Esophagus squamous epithelium (tissue), 5 donors: ENCODE measurements at places on chromosomes 7 and 10.

DNA sequence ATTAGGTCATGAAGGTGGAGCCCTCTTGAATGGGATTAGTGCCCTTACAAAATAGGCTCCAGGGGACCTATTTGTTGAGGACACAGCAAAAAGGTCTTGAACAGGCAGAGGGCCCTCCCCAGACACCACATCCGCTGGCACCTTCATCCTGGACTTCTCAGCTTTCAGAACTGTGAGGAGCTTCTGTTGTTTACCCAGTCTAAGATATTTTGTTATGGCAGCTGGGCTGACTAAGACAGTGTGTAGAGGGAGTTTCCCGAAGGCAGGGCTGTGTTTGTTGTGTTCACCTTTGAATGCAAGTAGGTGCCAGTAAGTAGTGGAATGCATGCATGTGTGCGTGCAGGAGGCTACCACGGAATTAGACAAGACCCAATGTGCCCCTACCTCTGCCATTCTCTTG, 106.7 kb downstream of the PTPRE start:
- no peak for DNase-seq

GRCh38 chr10:129706523-129706922, 239.5 kb downstream of the MGMT start:
- no peak for DNase-seq

DNA sequence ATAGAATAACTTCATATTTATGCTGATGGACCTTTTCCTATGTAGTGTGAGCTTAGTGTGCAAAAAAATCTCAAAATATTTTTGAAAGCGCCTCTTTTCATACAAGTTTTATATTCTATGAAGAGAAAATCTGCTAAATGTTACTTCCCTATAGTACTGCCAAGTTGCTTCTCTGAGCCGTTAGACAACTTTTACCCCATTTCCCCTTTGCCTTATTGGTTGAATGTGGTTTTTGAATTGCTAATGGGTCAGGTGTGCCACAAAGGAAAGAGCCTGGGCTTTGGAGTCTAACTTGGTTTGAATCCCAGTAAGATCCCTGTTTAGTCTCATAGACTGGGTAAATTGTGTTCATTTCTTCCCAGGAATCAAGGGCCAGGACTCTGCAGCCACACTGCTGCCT, 261.5 kb downstream of the SNX10 start:
- DNase-seq: no peak

GRCh38 chr7:81317741-81318140, 398.9 kb upstream of the SEMA3C start:
- DNase-seq: no peak

DNA sequence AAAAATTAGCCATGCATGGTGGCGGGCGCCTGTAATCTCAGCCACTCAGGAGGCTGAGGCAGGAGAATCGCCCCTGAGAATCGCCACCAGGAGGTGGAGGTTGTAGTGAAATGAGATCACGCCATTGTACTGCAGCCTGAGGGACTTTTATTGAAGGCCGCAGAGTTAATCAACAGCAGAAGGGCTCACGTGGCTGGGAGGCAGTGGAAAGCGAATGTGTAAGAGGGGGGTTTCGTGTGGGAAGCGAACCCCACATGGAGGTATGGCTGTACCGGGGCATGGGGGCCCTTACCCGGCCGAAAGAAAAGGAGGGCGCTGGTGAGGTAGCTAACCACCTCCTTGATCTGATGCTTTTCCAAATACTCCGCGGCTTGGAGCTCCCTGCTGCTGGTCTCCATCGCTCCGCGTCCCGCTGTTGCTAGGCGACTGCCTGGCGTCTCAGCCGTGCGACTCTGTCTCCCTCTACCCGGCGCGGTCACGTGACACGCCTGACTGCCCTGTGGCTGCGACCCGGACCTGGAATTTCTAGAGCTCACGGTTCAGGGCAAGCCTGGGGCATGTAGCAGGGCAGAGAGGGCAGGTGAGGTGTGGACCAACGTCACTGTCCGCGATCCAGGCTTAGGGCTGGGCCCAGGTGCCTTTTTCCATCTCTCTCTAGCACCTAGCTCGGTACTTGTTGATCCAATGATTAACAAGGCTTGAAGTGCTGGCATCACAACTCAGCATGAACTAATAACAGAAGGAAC, at the start of gene EFCAB10:
EFCAB10 (minus strand) TSS at position 428 of the 746 bp plus-strand sequence; CDS start at position 398, 30 bp downstream.
- DNase-seq: no peak

DNA sequence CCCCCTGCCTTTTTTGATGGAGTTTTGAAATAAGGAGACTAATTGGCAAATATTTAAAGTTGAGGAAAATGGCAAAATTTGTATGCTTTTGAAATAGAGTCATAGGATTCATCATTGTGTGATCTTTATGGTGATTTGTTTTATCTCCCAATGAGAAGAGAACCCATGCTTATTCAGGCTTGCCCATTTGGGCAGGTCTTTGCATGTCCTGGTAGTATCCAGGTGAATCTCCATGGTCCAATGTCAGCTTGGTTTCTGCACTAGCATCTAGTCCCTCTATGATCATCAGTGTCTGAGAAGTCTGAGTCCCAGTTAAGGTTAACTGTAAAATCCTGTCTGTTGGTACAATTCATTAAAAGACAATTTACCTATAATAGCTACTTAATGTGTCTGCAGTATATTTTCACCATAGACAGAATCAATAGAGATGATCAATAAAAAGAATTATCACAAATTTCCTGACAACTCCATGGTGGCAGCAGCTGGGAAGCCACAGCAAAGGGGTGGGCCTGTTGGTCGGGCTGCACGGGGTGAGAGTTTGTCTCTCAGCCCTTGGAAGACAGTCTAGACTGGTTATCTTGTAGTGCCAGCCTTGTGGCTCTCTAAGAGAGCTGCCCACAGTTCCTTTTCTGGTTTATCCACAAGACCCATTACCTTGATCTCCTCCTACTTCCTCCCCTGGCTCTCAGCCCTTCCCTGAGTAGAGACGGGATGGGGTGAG, 22.2 kb upstream of the BMPER start:
- no peak for DNase-seq

- no peak for DNase-seq
Measured at GRCh38 chr7:129902788-129903422, 49.9 kb downstream of the UBE2H start.

DNA sequence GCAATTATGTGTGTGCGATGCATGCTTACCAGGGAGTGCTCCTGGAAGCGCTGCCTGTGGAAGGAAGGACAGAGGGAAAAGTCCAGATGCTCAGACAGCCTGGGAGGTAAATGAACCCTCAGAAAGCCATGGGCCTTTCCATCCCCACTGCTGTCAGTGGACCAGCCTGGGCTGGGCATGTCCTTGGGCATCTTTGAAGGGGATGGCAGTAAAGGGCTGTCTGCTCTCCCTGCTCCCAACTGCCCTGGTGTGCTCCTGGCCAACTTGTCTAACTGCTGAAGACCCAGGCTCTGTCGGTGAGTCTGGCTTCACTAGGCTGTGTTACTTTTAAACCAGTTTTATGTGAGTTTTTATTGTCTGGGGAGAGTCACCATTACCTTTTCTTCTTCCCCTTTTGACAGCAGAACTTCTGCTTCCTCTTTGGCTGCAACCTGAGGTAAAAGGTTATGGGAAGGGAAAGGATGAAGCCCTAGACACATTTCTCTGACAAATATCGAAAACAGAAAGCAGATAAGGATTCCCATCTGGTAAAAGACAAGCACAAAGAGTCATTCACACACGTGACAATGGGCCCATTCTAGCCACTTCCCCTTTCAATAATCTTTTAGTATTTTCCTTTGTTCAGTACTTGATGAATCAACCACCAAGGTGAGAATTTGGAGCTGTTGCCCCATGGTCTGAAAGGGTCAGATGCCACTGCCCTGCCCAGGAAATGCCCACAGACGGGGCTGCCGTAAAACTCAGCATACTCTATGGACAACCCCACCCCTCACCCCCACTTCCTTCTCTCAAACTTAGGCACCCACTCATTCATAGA, 27.6 kb upstream of the PIK3AP1 start:
- DNase-seq: no peak

DNA sequence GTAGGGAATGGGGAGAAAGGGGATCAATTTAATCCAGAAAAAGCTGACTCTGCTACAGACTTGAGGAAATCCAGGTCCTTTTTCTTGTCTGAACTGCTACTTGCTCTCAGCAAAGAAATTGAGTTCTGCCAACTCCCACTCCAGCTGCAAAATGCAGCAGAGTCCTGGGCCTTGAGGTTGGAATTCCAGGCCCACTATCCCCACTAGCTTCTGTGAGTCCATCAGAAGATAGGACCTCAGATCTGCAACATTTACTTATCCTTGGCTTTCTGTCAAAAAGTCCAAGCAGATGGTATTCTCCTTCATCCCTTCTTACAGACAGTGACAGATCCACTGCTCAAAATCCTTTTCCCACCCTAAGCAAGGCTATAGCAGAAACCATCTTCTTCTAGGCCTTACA, 219.2 kb downstream of the ARHGAP12 start:
- DNase-seq: no peak

DNA sequence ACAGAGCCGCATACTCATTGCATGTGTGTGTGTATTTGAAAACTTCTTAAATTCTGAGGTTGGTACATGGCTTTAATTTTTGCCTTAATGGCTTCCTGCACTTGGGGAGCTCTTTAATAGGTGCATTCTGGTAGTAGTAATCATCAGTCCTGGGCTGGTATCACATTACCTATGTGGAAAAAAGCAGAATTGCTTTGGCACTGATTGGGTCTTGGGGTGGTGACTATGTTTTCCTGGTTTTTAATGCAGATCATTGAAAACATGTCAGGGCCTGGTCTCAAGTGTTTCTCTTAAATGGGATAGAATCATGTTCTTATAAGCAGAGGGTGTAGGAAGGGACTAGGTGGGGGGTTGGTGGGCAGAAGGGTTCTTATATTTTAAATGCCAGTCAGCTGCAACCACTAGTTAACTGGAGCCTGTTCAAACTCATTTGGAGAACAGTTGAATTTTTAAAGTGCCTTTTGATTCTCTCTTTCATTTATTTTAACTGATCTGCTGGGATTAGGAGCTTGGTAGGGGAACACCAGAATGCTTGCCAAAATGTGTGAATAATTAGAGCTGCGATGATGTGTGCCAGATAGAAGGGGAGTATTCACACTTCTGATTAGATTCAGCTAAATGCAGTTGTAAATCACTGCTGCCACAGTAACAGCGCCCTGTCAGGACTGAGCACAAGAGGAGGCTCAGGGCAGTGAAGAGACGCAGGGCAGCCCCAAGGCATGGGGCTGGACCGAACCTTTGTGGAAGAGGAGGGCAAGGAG, 633.5 kb upstream of the GALNT17 start:
- no peak for DNase-seq

DNA sequence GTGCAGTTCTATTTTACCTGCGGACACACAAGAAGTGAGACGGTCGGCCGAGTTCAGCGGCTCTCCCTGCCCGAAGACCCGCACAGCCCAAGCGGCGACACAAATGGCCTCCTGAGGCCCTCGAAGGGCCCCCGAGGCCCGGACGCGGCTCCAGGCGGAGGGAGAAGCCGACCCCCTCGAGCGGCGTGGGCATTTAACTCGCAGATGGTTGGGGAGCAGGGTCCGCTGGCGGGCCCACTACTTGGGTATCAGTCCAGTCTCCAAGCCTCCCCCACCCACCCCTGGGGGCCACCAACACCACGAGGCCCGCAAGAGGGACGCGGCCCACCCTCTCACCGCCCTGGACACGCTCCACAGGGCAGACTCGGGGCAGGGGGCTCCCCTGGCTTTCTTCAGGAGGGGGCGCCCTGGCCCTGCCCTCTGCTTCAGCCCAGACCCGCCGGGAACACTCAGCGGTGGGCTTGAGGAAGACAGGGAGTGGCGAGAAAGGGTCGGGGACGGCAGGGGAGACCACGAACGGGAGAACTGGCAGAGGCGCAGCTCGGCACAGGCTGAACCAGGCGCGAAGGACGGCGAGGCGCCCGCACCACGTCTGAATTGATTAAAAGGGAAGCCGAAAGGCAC, 1.7 kb downstream of the IGF2BP3 start:
- DNase-seq: no peak

DNA sequence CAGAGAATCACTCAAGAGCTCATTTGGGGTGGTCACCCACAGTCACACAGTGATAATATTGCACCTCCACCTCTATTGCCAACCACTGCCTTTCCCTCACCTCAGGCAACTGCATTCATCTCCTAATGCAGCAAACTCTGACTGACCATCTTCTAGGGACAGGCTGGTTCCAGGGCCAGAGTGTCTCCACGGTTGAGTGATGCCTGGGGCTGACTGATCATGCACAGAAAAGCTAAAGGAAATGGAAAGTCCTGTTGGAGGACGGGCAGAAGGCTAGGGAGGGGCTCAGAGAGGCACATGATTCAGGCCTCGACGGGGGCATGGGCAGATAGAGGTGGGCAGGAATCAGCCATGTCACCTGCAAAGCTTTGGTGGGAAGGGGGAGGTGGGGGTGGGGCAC, 127.1 kb upstream of the TNS3 start:
- no peak for DNase-seq

- DNase-seq: no peak
Measured at GRCh38 chr7:123604739-123605138, 3.1 kb downstream of the ASB15 start.

- no peak for DNase-seq
Measured at GRCh38 chr10:89980166-89980565, 278.8 kb downstream of the KIF20B start.

- no peak for DNase-seq
Measured at GRCh38 chr7:124918662-124919061, 11.0 kb downstream of the POT1 start.

- DNase-seq: no peak
Measured at GRCh38 chr7:132485136-132485535, 91.1 kb downstream of the PLXNA4 start.

GRCh38 chr10:11012421-11013295, 5.0 kb upstream of the CELF2 start:
- DNase-seq: no peak

GRCh38 chr7:33971106-33971505, 65.8 kb downstream of the BMPER start:
- DNase-seq: no peak

DNA sequence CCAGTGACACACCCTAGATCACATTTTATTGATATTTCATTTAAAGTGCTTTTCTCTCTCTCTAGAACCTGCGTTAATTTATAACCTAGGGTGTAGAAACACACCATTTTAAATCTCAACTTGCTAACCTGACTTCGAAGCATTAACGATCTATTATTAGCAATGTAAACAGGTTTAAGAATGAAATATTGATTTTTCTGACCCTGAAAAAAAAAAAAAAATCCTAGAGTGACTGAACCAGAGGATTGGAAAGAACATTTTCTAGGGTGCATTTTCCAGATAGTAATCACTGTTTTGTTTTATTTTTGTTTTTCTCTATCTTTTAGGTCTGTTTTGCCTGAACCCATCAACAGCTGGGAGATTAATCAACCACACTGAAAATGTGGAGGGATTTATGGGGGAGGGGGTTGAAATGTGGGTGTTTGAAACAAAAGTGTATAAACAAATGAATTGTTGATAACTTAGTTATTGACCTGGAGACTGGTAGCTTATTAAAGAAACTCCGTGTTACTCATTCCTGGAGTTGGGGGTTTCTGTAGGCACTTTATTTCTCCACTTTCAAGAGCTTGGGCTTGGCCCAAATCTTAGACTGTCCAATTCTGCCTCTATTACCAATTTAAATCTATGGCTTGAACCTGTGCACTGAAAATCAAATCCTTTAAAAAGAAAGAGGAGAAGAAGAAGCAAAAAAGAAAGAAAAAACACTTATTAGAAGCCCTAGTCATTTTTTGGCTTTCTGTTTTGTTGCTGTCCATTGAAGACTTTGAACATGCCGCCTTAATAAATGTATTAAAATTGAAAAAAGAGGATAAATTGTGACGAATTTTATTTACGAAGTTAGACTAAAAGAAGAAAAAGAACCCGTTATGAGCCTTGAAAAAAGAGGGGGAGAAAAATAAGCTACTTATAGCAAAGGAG, 2.8 kb downstream of the HOXA2 start:
- no peak for DNase-seq
